ENCODE measurements at places on chromosomes 3 and 15.

DNA sequence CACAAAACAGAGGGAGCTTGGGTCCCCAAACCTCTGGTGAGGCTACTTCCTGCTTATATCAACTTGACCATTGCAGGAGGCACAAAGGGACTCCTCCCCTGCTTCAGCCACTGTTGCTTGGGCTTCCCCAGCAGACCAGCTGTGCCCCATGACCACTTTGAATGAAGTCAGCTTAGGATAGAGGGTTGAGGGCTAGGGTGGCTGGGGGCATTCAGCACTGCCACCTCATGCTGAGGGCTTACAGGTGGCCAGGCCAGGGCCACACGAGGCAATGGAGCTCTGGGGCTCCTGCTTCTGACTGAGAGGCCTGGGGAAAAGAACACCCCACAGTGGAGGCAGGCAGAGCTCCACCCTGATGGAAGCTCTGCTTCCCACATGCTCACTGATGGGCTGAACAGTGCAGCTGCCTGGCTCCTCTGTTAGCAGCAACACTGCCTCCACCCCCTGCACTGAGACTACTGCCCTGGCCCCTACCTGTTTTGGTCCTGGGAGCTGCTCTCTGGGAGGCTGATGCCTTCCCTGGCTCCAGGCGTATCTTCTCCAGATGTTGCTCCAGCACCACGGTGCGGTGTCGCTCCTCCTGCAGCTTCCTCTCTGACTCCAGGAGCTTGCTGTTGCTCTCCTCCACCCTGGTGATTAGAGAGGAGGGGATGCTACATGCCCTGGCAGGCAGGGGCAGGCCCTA lies 10.2 kb upstream of the HHATL start:
- no peak for DNase-seq

GRCh38 chr15:59821286-59821685 lies 132.2 kb upstream of the BNIP2 start:
- DNase-seq: no peak

DNA sequence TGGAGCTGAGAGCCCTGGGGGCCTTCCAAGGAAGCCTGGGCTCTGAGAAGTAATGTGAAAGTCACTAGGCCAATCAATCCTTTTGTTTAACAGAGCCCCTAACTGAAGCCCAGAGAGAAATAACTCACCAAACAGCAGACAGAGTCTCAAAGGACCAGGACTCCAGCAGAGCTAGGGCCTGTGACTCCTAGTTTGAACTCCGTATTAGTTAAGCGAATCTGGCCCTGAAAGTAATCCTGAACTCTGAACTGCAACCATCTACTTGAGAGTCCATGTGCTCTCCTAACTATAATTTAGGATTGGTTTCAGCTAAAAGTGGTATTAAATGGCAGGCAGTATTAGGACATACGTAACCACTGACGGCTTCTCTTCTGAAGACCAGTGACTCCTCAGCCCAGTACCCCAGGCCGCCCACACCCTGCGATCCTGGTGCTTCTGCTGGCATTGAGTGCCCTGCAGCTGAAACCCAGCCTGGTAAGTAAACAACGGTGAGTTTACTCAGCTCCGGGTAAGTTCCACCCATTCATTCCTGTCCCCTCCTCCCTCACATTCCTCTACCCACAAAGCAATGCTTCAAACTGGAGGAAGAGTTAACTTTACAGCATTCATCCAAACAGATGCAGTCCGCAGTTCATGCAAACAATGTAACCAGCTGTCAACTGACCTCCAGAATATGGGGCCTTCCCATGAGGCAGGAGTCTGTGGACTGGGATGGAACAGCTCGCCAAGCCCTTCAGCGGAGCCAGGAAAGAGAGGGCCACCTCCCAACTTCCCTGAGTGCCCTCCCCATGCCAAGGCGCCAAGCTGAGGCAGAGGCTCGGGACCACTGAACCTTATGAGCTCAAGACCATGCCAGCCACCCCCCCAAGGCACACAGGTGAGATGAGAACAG lies 7.3 kb downstream of the MYO5C start:
- DNase-seq: no peak

DNA sequence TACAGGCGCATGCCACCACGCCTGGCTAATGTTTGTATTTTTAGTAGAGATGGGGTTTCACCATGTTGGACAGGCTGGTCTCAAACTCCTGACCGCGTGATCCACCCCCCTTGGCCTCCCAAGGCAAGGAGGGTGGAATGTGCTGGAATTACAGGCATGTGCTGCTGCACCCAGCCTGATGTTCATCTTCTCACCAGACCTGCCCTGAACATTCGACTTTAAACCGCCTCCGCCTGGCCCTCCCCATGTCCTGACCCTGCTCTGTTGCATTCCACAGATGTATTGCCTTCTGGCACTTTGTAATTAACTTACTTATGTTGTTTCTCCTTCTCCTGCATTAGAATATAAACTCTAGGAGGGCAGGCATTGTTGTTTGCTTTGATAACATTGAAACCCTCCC lies 102.1 kb downstream of the LINGO1 start:
- no peak for DNase-seq

GRCh38 chr3:106423321-106424225 lies 554.8 kb upstream of the CBLB start:
- no peak for DNase-seq

DNA sequence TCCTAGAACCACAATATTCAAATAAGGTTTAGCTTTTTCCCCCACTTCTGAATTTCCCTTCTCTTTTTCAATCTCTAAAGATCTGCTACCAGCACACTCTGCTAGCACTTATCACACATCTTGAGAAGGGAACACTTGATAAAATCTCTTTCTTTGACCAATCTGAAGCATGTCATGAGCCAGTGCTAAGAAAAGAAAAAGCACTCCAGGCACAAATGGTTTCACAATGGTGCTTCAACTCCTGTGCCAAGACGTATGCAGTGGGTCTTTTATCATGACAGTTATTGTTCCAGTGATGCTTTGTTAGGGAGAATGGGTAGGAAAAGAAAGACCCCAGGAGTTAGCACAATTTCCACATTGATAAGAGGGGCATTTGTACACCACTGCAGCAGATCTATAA lies 248.4 kb downstream of the ZNF385D start:
- DNase-seq: no peak

GRCh38 chr15:56014677-56015076 lies 21.3 kb upstream of the NEDD4 start:
- no peak for DNase-seq

- no peak for DNase-seq
Observed at GRCh38 chr3:120802916-120803315, 60.4 kb downstream of the GTF2E1 start.

DNA sequence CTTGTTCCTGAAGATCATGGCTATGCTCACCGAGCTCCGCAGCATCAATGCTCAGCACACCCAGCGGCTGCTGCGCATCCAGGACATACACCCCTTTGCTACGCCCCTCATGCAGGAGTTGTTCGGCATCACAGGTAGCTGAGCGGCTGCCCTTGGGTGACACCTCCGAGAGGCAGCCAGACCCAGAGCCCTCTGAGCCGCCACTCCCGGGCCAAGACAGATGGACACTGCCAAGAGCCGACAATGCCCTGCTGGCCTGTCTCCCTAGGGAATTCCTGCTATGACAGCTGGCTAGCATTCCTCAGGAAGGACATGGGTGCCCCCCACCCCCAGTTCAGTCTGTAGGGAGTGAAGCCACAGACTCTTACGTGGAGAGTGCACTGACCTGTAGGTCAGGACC lies 35.2 kb downstream of the NR1I2 start:
- DNase-seq: no peak

DNA sequence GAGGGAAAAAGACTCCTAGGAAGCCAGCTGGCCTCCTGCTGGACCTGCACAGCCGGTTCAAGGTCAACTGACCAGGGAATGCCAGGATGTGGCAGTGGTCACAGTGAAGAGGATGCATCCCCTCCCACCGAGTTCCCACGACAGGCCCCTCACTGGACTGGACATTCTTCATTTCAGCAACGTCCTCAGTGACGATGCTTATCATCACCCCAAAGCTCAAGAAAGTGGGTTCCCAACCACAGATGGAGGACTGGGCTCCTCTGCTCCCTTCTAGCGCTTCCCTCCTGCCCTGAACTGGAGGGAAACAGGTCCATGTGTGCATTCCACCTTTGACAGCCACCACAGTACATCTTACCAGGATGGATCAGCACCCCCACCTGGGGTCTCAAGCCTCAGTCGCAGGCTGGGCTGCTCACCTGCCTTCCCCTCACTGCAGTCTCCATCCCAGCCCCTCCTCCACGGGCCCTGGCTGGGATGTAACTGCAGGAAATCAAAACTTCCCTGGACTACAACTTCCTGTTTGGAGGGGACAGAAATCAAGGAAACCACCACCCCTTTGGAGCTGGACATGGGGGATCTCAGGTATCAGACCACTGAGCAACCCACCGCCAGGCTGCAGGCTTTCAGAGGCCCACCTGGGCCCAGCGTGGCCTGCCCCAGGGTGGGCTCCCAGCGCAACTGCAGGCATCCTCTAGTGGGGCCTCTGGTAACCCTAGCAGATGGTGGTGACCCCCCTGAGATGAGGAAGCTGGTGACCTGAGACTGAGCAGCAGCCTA lies 7.3 kb downstream of the CALML4 start:
- DNase-seq: no peak

GRCh38 chr3:157573281-157573680 lies 70.1 kb upstream of the VEPH1 start:
- no peak for DNase-seq

DNA sequence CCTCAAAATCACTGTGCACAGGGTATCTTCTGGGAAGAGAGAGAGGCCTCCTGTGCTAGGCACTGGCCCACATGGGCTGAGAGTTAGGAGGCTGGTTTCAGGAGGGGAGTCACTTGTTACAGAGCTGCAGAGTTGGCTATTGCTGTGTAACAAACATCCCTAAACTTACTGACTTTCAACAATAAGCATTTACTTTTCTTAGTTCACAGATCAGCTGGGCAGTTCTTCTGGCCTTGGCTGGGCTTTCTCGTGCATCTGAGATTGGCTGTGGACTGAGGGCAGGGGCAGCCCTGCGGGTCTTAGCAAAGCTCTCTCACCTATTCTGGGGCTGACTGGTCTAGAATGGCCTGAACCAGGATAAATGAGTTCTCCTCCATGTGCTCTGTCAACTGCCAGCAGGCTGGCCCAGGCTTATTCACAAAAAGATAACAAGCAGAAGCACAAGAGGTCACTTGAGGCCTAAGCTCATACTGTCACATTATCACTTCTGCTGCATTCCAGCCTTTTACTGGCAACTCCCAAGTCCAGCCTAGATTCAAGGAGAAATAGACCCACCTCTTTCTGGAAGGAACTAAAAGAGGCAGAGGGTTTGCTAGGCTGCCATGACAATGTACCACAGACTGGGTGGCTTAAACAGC lies 17.2 kb upstream of the RBSN start:
- DNase-seq: no peak

- peak; percentile 11 for DNase-seq
Observed at GRCh38 chr3:125186261-125186787, 26.2 kb downstream of the SLC12A8 start.

GRCh38 chr3:191696348-191696747 lies 235.4 kb downstream of the PYDC2 start:
- no peak for DNase-seq

- no peak for DNase-seq
Observed at GRCh38 chr15:60251300-60252070, 146.3 kb downstream of the ANXA2 start.

DNA sequence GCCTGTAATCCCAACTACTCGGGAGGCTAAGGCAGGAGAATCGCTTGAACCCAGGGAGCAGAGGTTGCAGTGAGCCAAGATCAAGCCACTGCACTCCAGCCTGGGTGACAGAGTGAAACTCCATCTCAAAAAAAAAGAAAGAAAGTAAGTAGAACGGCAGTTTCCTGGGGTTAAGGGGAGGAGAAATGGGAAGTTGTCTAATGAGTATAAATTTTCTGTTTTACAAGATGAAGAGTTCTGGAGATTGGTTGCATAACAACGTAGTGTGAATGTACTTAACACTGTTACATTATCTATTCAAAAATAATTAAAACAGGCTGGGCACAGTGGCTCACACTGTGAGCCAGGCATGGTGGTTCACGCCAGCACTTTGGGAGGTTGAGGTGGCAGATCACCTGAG lies 45.4 kb downstream of the GRK7 start:
- DNase-seq: no peak

GRCh38 chr3:12910356-12911099 lies 69.2 kb upstream of the RPL32 start:
- no peak for DNase-seq

- DNase-seq: no peak
Observed at GRCh38 chr3:188207941-188208515, 54.1 kb downstream of the LPP start.

- no peak for DNase-seq
Observed at GRCh38 chr3:108218811-108219210, 3.4 kb downstream of the IFT57 start.

GRCh38 chr3:180362081-180362480 lies 239.9 kb upstream of the TTC14 start:
- DNase-seq: no peak

DNA sequence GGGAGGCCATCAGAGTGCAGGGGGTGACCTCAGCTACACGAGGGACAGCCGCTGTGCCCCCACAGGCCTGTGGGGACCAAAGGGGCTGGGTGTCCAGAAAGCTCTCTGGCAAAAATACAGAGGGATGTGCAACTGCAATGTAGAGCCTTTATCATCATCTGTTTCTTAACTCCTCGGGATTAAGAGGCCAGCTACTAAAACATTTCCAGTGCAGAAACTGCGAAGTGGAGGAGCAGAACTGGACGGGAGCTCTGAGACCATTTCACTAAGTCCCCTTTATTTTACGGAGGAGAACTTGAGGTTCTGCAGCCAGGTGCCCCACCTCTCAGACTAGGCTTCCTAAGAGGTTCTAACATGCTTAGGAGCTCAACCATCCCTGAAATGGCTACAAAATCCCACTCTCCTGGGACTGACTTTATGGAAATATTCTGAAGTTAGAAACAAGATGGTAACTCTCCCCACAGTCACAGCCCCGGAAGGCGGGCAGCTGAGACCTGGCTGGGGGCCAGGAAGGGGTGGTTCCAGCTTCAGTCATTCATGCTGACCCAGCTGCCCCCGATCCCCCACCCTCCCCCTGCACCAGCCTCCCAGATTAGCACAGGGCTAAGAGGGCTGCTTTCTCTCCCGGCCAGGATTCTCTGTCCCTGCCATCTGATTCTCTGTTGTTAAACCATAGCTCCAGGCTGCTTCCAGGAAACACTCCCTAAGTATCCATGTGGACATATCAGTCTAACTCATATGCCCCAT lies 40.3 kb downstream of the UMPS start:
- DNase-seq: no peak

DNA sequence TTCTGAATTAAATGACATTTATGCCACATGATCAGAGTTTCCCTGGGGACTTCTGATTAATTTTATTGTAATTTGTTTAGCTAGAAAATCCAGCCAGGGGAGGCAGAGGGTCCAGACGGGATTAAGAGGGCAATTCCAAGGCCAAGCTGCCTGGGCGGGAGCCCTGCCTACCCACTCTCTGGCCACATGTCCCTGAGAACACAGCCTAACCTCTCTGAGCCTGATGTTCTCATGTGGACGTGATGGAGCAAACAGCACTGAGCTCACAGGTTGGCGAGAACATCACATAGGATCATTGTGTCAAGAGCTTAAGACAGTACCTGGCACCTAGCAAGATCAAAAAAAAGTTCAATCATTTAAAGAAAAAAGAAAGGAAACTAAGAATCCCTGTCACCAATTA lies 1.0 kb downstream of the LRRC2 start:
- DNase-seq: no peak

GRCh38 chr15:38220606-38221273 lies 31.9 kb upstream of the SPRED1 start:
- DNase-seq: no peak

Measured in activated CD4-positive, alpha-beta T cell treated with anti-CD3 and anti-CD28 coated beads, Interleukin-2, amount 50 U/mL, for 4 hours (primary cell).